ENCODE measurements at places on chromosomes 7 and 10.

DNA sequence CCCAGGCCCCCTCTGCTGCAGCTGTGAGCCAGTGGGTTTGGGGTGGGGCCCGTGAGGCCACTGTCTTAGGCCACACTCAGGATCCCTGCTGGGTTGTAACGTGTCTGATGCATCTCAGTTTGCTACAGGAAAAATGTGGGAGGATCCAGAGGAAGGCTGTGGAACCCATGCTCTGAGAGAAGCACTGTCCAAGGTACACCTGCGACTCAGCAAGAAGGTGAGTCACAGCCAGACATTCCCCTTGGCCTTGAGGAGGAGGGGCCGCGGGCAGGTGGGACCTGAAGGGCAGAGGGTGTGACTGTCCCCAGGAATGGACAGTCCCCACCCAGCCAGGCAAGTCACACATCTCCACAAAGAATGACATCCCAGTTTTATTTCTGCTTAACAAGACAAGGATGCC, 27.8 kb upstream of the C10orf120 start:
- no peak for DNase-seq

- DNase-seq = no peak
Observed at GRCh38 chr7:81248420-81248819, 329.6 kb upstream of the SEMA3C start.

GRCh38 chr7:3725155-3726059, 424.4 kb downstream of the SDK1 start:
- DNase-seq = no peak

DNA sequence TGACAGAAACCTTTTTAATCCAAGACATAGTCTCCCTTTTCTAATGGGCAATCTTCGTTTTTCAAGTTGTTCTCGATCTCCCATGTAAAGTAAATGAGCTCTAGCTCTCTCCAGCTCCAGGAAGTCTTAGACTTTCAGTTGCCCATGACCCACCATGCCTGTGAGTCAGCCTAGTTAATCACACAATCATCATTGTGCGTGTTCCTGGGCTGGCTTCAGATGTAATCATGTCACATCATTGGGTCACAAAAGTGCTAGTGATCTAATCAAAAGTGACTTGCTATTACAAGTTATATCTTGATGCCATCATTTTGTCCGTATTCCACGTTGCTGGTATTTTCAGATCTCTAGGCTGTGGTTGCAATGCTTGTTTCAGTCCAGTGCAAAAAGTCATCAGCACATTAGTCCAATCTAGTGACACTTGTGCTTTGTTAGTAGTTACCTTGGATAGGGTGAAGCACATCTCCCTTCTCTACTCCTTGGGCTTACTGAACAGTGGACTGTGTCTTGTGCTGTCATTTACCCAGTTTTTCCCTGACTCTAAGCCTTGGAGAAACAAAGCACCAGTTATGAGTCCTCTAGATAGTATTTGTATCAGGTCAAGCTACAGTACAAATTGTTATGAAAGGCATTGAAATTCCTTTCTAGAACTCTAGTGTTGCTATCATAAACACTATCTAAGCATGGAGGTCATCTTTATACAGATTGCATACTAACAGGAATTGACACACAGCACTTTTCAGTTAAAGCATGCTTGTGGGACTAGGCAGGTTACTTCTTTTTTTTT, 316.6 kb downstream of the GFRA1 start:
- DNase-seq = no peak

- no peak for DNase-seq
Observed at GRCh38 chr7:123939784-123940183, 14.7 kb downstream of the SPAM1 start.

- no peak for DNase-seq
Observed at GRCh38 chr7:70758646-70759045, 373.3 kb upstream of the GALNT17 start.

DNA sequence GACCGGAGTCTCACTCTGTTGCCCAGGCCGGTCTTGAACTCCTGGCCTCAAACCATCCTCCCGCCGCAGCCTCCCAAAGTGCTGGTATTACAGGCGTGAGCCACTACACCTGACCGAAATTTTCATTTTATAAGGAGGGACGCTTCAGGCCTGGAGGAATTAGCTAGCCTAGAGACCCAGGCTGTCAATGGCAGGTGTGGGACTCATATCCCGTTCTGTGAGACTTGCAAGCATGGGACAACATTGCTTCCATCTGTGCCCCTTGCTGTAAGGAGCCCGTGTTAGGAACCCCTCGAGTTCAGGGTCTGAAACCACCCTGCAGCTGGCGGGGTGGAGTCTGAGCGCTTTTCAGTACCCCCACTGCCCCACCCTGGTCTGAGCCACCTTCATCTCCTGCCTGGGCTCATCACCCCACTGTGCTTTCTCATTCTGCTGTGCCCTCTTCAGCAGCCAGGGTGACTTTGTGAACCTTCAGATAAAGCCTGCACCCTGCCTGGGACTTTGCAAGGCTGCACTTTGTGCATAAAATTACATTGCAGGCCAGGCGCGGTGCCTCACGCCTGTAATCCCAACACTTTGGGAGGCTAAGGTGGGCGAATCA, 1.3 kb upstream of the DAGLB start:
- DNase-seq = no peak

DNA sequence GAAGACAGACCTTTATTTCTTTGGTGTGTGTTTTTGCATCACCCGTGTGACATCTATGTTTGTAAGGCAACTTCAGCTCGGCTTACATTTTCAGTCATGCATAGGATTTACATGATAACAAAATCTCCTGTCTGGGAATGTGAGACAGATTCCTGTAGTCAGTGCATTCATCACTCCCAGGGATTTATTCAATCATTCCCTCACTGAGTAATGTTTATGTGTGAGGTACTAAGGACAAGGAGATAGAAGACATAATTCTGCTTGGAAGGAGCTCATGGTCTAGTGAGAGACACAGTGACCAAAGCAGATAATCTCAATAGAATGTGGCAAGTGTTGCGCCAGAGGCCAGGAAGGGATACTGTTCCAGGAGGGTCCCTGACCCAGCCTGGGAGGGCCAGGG, 35.2 kb upstream of the BMPER start:
- DNase-seq = no peak

GRCh38 chr10:35218339-35218955, 91.8 kb downstream of the CREM start:
- peak; percentile 68 for DNase-seq

GRCh38 chr7:50826371-50827172, 43.9 kb upstream of the GRB10 start:
- DNase-seq = no peak

DNA sequence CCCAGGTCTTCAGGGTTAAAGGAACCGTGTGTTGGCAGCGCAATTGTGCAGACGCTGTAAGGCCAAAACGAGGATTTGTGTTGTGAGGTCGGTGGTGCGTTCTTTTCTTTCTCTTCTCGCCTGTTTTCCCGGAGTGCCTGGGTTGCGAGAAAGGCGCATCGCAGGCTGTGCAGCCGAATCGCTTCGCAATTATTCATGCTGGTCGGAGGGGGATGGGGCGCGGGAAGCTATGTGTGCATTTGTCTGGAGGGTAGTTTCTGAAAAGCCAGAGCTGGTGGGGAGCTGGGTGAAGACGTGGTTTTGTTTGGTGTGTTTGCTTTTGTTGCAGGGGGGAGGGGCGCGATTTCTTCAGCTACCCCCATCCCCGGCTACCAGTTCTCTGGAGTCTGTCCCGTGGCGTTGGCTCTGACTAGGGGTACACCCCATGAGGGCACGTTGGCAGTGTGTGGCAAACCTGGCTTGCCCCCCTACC, 2.1 kb downstream of the MXI1 start:
- DNase-seq = peak; percentile 36

- DNase-seq = no peak
Observed at GRCh38 chr10:85212526-85212925, 884.1 kb downstream of the CCSER2 start.

DNA sequence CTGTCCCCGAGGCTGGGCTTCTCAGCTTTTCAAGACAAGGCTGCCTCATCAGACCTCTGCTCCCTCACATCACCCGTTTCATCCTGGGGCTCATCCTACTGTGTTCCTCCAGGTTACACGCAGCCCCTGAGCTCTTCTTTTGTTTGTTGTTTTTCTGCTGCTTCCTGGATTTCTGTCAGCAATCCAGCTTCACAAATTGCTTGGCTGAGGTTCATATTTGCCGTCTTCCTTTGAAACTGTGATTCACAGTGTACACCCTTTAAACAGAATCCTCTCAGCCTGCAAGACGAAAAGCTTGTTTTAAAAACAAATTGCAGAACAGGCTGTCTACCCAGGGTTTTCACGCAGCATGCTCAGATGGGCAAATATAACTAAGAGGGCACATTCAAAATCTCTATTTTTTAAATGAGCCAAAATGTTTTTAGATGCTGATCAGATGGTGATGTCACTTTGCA, 39.1 kb upstream of the PARD3 start:
- DNase-seq = no peak

- no peak for DNase-seq
Observed at GRCh38 chr7:96671854-96672253, 37.8 kb downstream of the SEM1 start.

- peak; percentile 14 for DNase-seq
Observed at GRCh38 chr10:110610308-110610774, 33.8 kb upstream of the RBM20 start.

- no peak for DNase-seq
Observed at GRCh38 chr10:120975072-120975867, 124.1 kb downstream of the WDR11 start.

DNA sequence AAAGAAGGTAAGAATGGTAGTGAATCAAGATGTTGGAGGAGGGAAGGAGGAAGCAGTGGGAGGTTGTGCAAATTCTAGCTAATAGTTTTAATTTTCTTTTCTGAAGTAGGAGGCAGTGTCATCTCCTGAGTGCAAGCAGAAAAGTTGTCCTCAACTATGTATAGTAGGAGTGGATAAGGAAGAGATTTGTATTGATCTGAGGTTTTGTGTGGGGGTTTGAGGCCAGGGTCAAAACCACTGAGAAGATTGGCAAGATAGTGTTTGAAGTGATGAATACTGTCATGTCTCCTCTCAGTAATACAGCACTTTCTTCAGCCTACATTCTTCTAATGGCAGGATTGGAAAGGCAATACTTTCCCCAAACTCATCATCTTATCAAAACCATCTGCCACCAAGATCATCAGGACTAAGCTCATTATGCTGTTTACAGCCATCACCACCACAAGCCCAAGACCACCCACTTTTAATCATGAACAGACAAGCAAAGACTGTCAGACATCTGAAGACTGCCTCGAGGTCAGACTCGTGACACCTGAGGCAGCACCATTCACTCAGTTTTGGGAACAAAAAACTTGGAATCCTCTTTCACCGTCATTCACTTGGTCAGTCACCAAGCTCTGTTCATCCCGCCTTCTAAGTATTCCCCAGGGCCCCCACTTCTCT, 1.5 kb upstream of the MIOS start:
- no peak for DNase-seq

GRCh38 chr10:49463605-49464004, 67.7 kb upstream of the DRGX start:
- no peak for DNase-seq

GRCh38 chr7:82694022-82694421, 250.4 kb upstream of the CACNA2D1 start:
- no peak for DNase-seq

- no peak for DNase-seq
Observed at GRCh38 chr7:80858141-80858903, 60.5 kb downstream of the SEMA3C start.

- no peak for DNase-seq
Observed at GRCh38 chr7:128815289-128815942, 14.8 kb upstream of the FLNC start.

- no peak for DNase-seq
Observed at GRCh38 chr10:3748484-3748883, 36.5 kb downstream of the KLF6 start.

GRCh38 chr10:100730725-100731406, 14.5 kb upstream of the PAX2 start:
- no peak for DNase-seq

- peak; percentile 72 for DNase-seq
Observed at GRCh38 chr7:1473864-1474512, 14.7 kb upstream of the MICALL2 start.

DNA sequence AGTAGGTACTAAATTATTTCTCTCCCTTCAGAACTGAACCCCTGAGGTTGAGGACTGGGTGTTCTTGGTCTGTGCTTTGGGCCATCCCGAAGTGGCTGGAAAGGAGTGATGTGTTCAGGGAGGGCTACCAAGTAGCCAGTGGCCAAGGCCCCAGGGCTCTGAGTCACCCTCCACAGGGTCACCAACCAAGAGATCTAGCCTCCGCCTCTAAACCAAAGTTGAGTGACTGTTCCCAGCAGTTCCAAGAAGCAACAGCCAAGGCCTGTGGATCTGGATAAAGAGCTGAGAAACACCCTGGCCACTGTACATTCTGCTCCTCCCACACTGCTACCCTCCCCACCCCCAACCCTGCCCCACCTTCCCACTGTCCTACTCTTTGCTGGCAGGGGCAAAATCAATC, 35.5 kb upstream of the KCNMA1 start:
- no peak for DNase-seq

- DNase-seq = no peak
Observed at GRCh38 chr10:2111965-2112364, 374.6 kb upstream of the ADARB2 start.

All from activated CD4-positive, CD25-positive, alpha-beta regulatory T cell (primary cell).